ENCODE measurements at places on chromosomes 7 and 10.

GRCh38 chr7:139909379-139910050, 80.5 kb downstream of the TBXAS1 start:
- DNase-seq, result peak; percentile 64

DNA sequence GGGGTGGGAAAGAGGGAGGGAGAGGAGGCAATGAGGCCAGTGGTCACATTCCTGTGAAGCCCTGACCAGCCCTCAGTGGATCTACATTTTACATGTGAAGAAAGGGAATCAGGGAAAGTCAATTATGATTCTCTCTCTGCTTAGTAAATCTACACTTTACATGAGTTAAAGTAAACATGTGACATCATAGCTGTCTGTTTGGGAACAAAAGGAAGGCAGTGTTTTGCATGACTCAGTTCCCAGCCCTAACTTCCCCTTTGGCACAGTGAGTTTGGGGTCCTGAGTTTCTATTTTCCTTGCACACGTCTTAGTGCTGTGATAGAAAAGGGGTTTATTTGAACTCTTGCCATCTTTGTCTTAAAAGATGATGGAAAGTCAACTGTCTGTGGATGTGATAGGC, 615.1 kb downstream of the SDK1 start:
- DNase-seq, result no peak

- DNase-seq, result no peak
Observed at GRCh38 chr10:30774261-30774660, 144.7 kb upstream of the LYZL2 start.

DNA sequence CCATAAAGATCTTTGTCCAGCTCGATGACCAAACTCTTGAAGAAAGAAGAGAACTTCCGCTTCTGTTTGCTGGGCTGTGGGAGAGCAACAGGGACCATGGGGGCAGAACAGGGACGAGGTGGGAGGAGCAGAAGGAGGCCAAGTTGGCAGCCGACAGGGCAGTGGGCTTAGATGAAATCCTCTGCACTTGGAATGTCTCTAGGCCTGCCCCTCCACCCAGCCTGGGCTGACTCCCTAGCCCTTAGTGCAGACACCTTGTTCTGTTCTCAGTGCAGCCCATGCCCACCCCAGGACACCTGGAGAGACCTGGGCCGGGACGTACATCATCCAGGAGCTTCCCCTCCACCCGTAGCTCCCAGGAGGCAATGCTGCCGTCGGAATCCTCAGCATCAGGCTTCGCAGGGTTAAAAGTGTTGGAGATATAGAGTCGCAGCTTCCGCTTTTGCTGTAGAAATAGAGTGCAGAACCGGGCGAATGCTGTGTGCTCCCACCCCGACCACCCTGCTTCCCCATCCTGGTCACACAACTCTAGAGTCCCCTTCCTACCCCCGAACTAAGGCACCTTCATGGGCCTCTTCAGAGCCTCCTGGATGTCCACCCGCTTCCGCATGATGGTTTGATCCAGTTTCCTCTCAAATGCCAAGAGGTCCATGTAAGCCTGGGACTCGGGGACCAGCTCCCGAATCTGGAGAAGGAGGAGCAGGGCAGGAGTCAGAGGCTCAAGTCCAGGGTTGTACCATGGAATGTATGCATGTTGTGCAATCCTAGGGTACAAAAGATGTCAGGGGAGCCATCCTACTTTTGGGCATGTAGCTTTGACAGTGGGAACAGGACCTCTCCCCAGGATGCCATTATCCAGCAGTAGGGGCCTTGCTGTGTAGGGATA, 6.1 kb downstream of the SMARCD3 start:
- DNase-seq, result no peak

DNA sequence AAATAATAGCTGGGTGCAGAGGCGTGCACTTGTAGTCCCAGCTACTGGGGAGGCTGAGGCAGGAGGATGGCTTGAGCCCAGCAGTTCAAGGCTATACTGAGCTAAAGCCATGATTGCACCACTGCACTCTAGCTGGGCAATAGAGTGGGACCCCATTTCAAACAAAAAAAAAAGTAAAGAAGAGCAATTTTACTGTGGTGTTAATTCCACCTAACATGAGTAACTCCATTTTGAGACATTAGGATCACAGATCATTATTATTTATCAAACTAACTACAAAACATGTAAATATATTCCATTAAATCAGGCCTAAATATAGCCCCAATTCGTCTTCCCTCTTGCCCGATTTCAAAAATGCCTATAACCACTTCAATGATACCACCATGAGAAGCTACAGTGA, 104.8 kb upstream of the TRIM24 start:
- DNase-seq, result no peak

- DNase-seq, result peak; percentile 66
Observed at GRCh38 chr7:20064181-20064970, 152.8 kb downstream of the MACC1 start.

GRCh38 chr7:157547611-157548010, 210.8 kb downstream of the DNAJB6 start:
- no peak for DNase-seq

DNA sequence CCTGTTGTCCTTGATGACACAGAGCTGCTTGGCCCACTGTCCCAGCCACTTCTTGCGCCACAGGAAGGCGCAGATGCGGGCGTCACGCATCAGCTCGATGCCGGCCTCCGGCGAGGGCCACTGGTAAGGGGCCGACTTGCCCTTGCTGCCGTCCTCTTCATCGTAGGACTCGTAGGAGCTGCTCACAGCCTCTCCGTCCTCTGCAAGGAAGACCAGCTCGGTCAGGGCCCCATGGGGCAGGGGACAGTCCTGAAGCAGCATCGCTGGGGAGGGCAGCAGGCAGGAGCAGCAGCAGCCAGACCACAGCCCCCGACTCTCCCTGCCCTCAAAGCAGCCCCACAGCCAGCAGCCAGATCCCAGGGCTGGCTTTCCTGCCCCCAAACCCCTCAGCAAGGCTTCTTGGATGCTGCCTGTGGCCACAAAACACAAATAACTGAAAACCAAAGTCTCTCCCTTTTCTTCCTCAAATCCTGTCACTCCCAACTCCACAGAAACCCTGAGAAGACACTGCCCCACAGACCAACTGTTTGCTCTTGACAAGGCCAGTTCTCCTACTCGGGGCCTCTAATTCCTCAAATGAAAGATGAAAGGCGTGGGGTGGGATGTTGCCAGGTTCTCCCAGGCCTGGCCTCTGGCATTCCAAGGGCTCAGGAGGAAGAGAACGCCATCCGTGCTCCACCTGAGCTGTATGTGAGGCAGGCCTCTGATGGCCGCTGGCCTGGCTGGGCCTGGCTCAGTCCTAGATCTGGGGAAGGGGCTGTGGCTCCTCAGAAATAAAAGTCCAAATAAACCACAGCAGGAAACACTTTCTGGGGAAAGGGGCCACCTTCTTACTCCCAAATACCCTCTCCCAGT, 76.7 kb downstream of the VWA2 start:
- DNase-seq, result no peak

DNA sequence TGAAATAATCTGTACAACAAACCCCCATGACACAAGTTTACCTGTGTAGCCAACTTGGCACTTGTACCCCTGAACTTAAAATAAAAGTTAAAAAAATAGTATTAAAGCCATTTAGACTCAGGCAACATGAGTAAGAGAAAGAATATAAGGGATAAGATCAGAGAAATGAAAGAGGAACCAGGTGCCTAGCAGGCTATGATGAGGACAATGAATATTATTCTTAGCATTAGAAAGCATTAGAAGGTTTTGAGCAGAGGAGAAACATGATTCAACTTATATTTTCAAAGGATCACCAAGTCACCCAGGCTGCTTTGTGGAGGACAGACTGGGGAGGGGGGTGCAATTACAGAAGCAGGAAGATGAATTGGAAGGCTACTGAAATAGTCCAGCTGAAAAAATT, 48.1 kb upstream of the TES start:
- no peak for DNase-seq

DNA sequence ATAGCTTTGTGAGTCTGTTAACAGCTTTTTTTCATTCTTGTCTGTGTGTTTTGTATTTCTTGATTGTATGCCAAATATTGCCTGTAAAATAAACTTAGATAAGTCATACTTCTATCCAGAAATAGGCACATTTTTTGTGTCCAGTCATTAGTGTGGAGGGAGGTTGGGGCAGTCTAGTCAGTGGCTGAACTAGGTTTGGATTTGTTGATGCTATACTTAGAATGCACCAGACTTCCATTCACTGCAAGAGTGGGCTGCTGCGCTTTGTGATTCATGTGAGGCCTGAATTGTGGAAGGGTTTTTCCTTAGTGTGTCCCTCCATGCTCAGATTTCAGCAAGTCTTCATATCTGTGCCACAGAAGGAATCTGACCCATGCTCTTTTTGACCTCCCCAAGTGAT, 50.0 kb downstream of the TRUB1 start:
- DNase-seq, result peak; percentile 44

- DNase-seq, result no peak
Observed at GRCh38 chr10:90614631-90615030, 243.2 kb downstream of the HTR7 start.

DNA sequence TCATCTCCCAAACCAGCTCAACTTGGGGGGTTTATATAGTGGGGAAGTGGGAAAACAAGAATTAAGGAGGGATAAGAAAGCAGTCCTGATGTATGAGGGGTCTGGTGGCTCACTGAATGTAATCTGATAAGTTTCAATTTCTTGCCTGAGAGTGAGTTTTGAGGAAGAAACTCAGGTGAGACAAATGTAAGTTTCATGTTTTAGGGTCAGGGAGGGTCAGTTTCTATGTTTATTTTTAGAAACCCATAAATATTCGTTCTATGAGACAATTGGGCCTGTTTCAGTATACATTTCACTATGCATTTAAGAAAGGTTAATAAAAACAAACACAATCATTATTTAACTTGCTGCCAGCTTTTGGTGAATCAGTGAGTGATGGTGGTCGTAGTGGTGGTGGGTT, 128.0 kb upstream of the MBL2 start:
- DNase-seq, result no peak

DNA sequence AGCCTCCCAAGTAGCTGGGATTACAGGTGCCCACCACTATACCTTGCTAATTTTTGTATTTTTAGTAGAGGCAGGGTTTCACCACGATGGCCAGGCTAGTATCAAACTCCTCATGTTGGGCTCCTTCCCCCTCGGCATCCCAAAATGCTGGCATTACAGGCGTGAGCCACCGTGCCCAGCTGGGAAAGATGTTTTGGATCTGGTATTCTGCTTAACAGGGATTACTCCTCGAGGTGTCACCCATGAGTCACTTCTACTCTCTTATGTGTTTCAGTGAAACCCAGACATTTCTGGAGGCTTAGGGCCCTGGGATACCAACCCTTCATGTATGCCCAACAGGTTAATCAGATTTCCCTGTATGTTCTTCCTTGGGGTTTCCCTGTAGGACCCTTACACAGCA, 11.8 kb upstream of the OPN4 start:
- peak; percentile 92 for DNase-seq

DNA sequence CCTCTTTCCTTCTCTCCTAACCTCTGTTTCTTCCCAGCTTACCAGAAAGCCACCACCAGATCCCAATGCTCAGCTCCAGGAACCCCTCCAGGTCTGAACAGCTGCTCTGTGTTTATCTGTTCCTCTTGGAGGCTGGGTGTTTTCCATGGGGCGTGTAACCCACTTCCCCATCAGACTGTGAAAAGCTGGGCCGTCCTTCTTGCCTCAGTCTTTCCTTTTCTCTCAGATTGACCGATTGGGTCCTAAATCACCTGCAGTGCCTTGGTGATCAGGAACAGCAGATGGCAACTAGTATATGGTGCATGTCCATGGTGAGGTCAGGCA, 4.8 kb downstream of the SH3PXD2A start:
- no peak for DNase-seq

DNA sequence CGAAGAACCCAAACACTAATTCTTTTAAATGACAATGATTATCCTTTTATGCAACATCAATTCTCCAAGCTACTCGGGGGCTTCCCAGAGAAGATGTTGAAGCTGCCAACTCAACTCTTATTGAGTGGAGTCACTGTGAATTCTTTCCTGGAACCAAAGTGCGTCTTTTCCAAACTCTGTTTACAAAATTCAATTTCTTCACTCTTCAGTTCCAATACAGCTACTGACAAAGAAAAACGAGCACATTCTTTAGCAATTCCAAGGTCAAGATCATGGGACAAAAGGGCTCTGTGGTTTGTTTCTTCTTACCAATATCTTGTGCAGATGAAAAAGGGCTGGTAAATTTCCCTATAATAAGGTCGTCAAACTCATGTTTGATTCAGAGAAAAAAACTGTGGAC, 74.2 kb downstream of the FAS start:
- DNase-seq, result no peak

DNA sequence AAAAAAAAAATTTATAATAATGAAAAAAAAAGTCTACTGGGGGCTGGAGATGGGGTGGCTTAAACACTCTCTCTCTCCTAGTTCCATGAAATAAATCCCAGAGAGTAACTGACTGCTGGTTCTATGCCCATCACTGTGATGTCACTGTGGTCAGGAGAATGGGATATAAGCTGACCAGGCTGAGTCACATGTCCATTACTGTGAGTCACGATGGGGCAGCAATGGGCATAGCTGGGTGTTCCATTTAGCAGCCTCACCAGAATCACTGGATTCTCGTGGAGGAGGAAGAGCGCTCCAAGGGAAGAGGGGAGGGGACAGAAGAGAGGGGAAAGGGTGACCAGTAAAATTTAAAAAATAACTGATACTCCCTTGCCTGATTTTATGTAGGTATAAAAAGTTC, 37.1 kb downstream of the MASTL start:
- peak; percentile 96 for DNase-seq

DNA sequence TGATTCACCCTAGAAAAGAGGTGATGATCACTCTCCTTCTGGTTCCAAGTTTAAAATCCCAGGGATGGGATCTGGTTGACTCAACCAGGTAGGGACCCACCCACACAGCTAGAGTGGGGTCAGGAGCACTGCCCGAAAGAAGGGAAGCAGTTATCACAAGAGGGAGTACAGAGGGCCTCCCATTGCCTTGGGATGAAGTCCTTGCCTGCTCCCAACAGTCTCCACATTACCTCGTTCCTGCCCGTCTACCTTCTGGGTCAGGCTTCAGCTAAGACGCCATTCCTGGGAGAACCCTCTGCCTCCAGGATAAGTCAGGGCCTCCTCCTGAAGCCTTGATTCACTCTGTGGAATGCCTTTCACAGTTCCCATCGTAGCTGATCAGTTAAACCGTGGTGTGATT, 23.8 kb downstream of the ZMIZ2 start:
- no peak for DNase-seq

GRCh38 chr7:30740417-30741181, 11.3 kb upstream of the INMT start:
- DNase-seq, result peak; percentile 77

DNA sequence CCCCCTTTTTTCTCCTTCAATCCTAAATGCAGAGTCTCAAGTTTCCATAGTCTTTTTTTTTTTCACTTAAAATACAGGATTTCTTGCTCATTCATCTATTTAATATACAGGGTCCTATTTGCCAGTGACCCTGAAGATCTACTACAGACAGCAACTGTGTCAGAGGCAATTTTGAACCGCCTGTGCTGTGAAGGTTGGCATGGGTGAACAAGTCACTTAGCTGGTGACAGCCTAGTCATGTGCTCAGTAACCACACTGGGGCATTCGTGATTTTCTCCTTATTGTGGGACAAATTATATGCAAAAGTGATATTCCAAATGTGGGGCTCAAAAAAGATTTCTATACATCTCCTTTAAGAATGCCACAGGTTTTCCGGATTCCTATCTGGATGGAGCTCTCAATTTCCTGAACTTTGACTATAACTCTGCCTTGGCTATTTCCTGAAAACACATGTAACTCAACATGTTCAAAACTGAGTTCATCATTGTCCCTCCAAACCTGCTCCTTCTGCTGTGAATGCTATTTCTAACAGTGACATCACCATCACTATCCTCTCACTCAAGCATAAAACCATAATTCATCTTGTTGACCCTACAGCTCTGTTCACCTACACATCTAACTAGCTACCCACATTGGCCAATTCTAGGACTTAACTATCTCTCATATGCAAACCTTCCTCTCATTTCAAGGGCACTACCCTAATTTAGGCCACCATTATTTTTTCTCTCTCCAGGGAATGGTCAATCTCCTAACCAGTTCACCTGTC, 36.7 kb downstream of the CDK6 start:
- no peak for DNase-seq
